ENCODE measurements at places on chromosomes 3 and 15. TPM values are rescaled to one million over a fixed set of nuclear protein-coding genes. Genes with fewer than 3 reads are reported as not detected.

Gene SLC24A1
- total RNA-seq: 7.2 TPM

Gene P3H2
- 30.3 TPM for total RNA-seq

Gene CNTN6
- not detected for total RNA-seq

Gene VGLL3
- not detected for total RNA-seq

Gene LYZL4
- not detected for total RNA-seq

All from A172 (cell line).